ENCODE measurements at places on chromosomes 1 and 21. TPM values are rescaled to one million over a fixed set of nuclear protein-coding genes. Genes with fewer than 3 reads are reported as not detected.

Gene FCRLA
- 0.15 TPM for total RNA-seq

GRCh38 chr1:147890177-147890790 lies 12.3 kb upstream of the GJA8 start:
- no peak for DNase-seq

- no peak for DNase-seq
Observed at GRCh38 chr1:20426923-20427322, 59.1 kb downstream of the CAMK2N1 start.

GRCh38 chr1:90834354-90834885 lies 117.3 kb upstream of the BARHL2 start:
- no peak for DNase-seq

Measured in Panc1 (cell line).